ENCODE measurements at places on chromosomes 3 and 15.

GRCh38 chr3:45841420-45841756 is 531 bp downstream of the LZTFL1 start:
- peak; percentile 67 for DNase-seq

DNA sequence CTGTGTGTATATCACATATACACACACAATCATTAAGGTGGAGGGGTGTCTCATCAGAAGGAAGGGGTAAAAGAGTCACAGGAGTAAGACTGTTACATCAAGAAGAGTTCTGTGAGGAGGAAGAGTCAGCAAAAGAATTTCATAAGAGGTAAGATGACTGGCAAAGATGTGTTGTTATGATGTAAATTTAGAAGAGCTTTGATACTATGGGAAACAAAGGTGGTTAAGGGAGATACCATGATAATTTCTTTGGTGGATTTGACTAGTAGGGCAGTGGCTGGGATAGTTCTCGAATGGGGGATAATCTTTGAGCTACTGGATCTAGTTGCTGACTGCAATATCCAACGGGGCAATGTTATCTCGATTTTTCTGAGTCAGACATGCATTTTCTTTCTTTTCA is 61.6 kb downstream of the STAG1 start:
- DNase-seq, result no peak

GRCh38 chr15:69606921-69607500 is 154.4 kb downstream of the RPLP1 start:
- no peak for DNase-seq

DNA sequence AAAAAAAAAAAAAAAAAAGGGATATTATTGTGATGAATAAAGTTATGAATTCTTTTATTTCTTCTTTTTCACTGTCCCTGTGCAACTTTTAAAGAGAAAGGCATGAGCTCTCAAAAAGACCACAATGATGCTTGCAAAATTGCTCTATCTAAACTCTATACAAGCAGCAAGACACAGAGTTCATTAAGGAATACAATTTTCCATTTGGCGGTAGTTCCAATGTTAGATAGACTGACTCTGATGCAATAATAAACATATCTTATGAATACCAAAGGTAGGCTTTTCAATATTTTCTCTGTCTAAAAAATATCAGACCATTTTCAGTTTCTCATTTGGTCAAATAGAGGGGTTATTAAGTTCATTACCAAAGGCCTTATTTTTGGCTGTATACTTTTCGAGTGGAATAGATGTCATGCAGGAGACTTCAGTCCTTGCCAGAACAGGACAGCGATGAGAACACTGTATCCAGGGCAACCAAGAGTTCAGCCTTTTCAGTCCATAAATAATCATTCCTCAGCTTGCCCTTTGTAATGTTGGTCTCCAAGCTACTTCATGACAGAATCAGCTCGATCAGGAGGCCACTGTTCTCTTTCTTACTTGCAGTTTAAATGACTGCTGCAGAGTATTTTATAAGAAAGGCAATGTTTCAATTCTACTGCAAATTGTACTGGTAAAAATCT is 162.9 kb upstream of the FAM3D start:
- no peak for DNase-seq

DNA sequence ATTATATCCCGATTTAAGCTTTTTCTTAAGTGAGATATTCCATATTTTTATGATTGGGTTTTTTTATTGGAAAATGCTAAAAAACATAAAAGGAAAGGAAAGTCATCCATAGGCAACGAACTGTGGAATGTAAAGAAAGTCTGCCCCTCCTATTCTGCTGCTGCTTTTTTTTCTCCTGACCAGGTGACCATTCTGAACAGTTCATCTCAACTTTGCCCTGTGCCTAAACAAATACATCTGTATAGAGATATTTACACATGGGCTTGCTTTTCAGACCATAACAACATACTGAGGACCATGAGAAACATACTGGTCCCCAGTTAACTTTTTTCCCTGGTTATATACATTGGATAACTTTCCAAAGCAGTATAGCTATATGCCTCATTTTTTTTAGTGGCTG is 18.9 kb upstream of the MLF1 start:
- no peak for DNase-seq

DNA sequence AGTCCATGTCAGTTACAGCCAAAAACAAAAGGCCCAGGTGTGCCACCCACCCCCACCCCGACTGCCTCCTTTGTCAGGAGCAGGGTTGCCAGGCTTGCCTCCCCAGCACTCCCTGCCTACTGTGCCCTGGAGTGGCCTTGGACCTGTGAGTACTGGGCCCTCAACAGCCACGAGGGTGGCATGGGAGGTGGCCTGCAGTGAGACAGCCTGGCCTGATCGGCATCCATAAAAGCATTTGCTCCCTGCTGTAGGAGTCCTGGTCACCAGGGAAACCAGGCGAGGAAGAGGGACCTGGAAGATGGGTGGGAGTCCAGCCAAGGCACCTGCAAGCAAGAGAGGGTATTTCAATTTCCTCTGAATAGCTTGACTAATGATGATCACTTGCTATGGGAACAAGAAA is 56.4 kb upstream of the KCNMB2 start:
- DNase-seq, result no peak

GRCh38 chr3:113097960-113098447 is 107.2 kb downstream of the GTPBP8 start:
- DNase-seq, result no peak

GRCh38 chr3:128313071-128313725 is 153.5 kb downstream of the DNAJB8 start:
- DNase-seq, result no peak

DNA sequence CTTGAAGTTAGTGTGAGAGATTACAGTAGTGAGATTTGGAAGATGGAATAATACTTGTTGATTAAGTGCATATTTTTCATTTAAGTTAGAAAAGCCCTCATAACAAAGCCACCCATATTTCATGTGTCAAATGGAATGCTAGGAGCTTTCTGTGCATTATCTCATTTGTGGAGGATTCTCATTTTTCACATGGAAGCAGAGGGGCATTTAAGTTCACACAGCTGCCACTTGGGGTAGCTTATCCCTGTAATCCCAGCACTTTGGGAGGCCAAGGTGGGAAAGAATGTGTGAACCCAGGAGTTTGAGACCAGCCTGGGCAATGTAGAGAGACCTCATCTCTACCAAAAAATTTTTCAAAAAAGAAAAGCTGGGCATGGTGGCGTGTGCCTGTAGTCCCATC is 55.2 kb downstream of the RAB7A start:
- no peak for DNase-seq

GRCh38 chr3:77932926-77933325 is 893.0 kb downstream of the ROBO2 start:
- no peak for DNase-seq

DNA sequence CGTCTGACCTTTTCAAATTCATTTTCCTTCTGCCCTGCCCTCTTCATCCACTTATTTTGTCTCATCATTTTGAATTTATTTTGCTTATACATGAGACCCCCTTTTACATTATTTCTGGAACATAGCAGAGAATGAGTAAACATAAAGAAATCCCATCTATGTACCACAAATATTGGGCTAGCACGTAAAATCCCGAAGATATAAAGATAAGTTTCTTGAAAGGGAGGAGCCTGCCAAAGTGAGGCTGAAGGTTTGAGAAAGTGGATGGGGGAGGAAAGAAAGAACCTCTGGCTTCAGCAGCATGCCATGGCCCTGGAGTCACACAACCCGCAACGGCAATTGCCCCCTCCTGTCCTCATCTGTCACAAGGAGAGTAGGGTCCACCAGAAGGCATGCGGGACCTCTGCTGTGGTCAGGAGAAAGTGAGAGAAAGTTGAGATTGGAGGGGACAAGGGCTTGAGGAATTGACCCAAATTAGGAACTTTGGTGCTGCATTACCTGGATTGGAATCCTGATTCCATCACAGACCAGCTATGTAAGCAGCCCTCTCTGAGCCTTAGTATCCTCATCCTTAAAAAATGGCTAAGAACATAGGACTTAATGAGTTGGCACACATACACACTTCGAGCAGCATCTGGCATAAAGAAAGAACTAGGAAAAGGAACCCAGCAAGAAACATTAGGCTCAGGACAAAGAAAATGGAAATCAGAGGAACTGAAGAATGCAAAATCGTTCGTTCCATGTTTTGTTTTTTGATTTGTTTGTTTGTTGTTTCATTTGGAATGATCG is 53.7 kb upstream of the GYG1 start:
- no peak for DNase-seq

GRCh38 chr3:4749567-4750002 is 229.7 kb upstream of the BHLHE40 start:
- no peak for DNase-seq

DNA sequence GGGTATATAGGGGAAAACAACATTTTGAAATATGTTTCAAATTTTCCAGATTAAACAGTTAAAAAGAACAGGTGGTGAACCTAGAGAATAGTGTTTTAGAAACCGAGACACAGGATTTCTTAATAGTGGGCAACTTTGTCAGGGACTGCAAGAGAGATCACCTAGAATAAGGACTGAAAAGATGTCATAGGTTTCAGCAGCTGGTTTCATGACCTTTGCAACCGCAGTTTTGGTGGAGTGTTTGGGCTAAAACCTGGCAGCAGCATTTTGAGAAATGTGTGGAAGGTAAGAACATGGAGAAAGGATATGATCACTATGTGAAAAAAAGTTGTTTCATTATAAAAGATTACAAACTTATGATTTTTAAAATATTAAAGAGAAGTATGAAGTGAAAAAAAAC is 34.9 kb downstream of the PRKCI start:
- DNase-seq, result no peak
